CD4-positive, alpha-beta T cell treated with Interleukin-10 for 1 hour (primary cell): ENCODE measurements at places on chromosomes 5 and 9.

GRCh38 chr9:125391704-125392103 lies 130.1 kb downstream of the GAPVD1 start:
- no peak for DNase-seq

DNA sequence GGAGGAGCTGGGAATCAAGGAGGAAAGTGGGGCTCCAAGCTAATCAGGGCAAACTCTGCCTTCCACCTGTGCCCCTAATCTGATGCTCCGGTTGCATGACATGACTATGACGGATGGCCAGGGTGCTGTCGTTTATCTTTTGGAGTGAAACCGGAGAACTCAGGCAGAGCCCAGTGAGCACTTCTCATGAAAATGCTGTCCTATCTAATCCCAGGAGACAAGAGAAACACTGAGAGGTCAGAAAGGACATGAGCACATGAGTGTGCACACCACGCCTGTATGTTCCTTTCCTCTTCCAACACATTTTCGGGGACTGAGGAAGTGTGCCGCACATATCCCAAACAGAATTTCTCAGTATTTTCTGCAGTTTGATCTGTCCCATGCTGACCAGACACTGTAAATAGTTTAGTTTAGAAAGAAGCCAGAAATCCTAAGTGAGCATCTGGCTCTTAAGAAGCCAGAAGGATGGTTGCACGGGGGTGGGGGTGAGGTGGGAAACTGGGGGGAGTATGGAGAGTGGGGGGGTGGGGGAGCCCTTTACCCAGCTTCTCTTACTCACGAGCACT lies 217.1 kb downstream of the TSSK1B start:
- no peak for DNase-seq

DNA sequence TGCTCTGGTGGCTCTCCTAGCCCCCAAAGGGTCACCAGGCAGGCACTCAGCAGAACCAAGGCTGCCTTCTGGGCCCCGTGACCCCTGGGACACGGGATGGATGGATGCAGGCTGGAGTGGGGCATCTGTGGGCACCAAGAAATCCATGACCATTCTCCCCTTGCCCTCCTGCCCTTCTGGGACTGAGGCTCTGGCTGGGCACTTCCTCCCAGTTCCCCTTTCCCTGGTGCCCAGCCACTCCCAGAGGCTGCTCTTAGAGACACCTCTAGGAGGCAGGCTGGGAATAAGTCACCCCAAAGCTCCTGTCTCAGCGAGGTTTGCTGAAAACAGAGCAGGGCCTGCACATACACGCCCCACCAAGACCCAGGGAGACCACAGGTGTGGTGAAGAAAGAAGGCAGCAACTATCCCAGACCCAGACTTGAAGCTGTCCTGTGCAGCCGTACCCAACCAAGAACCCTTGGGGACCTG lies 943 bp downstream of the STING1 start:
- DNase-seq: no peak

GRCh38 chr5:179376701-179377420 lies 31.6 kb upstream of the ADAMTS2 start:
- no peak for DNase-seq

GRCh38 chr9:33167972-33168461 lies 881 bp upstream of the B4GALT1 start:
- DNase-seq: no peak

GRCh38 chr9:93891050-93891449 lies 64.1 kb downstream of the BARX1 start:
- DNase-seq: no peak

GRCh38 chr9:79652598-79652997 lies 80.8 kb downstream of the TLE4 start:
- no peak for DNase-seq

DNA sequence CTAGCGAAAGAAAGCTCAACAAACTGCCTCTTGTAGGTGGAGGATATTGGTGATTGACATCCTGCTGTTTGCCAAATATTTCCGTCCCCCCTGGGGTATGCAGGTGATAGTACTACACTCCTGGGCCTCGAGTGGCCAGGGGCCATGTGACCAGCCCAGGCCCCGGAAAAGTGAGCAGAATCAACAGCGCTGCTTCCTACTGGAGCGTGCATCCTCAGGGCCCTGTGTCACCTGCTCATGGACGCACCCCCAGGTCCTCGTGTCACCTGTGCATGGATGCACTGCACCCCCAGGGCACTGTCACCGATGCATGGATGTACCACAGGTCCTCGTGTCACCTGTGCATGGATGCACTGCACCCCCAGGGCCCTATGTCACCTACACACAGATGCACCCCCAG lies 43.8 kb downstream of the ADAMTS16 start:
- DNase-seq: no peak

DNA sequence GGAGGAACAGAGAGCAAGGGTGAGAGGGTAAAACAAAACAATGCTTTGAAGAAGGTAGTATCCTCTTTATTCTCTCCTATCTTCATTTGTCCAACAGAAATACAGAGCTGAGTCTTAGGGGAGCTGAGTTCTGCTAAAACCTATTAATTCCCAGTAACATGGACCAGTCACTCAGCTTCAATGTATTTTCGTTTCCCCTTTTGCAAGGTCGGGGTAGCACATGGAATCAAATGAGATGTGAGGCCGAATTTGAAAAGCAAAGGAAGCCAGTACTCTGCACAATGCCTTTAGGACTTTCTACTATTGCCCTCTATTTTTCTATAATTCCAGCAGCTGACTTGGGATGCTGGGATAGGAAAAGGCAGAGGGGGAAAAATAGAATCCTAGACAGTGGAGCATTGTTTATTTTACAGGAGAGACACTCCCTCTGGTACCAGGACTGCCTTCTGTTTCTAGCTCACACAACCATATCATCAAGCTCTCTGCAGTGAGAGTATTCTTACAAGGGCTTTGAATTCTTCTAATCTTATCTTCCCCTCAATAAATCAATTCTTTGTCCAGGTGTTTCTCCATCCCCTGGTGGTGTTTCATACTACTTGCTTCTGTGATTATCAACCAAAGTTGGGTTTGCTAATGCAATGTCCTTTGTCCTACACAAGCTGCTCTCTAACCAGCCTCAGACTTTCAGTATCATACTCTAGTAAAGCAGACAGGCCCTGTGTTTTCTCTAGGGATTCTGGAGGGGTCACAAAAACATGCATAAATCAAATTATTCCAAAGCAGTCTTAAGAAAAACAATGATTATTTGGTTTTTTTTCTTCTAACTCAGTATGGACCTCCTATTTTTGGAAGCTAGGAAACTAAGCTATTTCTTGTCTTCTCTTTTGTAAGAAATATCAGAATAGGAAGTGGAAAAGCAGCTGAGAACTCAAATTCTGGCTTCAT lies 341.5 kb downstream of the OSTF1 start:
- no peak for DNase-seq

DNA sequence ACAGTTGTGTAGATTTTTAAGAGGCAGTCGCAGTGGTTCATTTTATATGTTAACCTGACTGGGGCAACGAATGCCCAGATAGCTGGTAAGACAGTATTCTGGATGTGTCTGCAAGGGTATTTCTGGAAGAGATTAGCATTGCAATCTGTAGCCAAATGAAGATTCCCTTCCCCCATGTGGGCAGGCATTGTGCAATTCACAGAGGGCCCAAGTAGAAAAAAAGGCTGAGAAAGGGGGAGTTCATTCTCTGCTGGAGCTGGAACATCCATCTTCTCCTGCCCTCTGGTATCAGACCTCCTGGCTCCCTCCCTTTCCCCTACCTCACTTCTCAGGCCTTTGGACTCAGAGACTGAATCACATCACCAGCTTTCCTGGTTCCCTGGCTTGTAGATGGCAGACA lies 70.6 kb downstream of the TENT4A start:
- DNase-seq: no peak

DNA sequence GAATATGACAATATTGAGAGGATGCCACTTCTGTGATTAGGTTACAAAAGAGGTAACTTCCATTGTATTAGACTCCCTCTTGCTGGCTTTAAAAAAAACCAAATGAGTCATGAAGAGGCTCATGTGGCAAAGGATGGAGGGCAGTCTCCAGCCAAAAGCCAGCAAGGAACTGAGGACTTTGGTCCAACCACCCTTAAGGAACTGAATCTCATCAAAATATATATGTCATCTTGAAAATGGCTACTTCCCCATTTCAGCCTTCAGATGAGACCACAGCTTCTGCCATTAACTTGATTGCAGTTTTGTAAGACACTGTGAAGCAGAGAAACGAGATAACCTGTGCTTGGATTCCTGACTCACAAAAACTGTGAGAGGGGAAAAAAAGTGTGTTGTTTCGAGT lies 15.5 kb upstream of the TRIM32 start:
- DNase-seq: no peak

- no peak for DNase-seq
Measured at GRCh38 chr9:91532325-91532724, 108.7 kb upstream of the NFIL3 start.
